ENCODE measurements at places on chromosomes 12 and 14.

DNA sequence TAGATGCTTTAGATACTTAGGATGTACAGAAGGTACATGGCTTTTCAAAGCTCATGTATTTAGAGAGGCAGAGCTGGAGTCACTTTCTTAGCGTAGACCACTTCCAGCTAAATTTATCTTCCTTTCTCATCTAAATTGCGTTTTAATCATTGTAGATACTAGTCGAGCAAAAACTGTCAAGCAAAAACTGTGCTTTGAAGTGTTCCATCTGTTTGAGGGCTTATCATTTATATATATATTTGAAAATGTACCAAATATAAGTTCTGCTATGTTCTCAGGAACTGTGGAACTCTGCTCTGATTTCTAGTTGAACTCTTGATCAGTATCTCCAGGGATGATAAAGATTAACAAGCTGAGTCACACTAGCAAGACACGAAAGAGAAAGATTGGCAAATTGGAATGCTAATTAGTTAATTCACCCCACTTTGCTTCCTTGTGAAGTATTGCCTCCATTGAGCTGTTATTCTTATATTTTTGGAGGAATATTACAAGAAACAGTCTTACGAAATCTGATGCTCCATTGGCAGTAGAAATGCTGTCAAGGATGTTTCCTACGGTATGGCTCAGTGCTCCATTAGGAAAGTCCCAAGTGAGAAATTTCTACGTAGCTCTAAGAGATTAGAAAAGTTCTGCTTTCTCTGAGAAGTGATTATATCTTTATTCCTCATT, 310.7 kb downstream of the AEBP2 start:
- DNase-seq = no peak

DNA sequence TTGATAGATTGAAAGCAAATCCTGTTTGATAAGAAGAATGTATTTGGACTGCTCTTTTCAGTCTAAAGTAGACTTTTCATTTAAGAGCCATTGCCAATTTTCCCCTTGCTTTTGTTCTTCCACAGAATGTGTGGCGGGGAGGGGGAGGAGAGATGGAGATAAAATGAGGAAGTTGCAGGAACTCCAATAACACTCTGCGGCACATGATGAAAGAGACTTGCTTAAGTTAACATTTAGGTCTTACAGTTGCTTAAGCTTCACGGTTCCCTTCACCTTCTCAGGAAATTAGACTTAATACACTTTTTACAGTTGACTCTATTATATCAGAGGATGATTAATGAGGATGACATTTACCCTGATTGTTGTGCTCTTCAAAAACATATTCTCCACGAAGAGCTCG, 537.3 kb downstream of the TMTC2 start:
- no peak for DNase-seq

- no peak for DNase-seq
Observed at GRCh38 chr14:19917955-19918518, 2.4 kb upstream of the OR4K5 start.

DNA sequence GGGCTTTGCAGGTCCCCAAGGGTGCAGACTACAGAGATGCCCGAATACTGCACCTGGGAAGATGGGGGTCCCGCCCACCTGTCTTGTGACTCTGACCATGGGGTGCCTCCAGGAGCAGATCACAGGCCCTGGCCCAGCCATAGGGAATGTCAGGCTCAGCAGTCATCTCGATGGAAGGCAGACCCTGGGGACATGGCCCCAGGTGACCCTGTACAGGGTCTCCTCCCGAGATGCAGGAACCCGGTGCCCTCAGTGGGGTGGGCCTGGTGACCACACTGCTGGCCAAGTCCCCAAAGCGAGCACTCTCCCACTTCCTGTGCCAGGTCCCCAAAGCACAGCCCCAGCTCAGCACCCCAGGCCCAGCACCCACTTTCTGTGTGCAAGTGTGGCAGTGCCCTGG, 903.7 kb upstream of the USP15 start:
- DNase-seq = no peak

- no peak for DNase-seq
Observed at GRCh38 chr12:588646-589045, 74.6 kb downstream of the NINJ2 start.

- DNase-seq = no peak
Observed at GRCh38 chr12:85946375-85946774, 72.3 kb downstream of the NTS start.

DNA sequence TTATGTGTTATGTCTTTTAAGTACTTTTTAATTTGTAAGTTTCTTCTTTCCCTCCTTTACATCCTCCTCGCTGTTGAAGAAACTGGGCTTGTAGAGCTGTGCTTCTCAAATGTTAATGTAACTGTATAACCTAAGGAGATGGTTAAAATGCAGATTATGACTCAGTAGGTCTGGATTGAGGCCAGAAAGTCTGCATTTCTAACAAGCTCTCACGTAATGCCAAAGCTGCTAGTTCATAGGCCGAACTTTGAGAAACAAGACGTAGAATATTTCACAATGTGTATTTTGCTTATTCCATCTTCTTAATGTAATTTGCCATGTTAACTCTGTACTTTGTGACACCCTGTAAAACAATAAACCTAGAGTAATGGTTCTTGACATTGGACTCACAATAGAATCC, 193.3 kb upstream of the SYT1 start:
- no peak for DNase-seq

GRCh38 chr14:96847451-96847850, 50.3 kb downstream of the VRK1 start:
- DNase-seq = no peak

DNA sequence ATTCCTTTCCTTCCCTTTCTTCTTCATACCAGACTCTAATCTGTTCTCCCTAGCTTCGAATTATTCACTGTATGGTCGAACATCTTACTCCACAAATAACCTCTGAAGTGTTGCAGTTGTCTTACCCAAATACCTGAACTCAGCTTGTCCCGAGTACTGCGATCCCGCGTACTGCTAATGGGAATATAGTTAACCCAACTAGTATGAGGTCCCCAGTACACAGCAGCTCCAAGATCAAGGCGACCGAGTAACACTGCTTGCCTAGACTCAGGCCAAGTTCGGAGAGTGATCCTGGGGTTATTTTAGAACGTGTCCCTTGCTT, 462 bp upstream of the ETNK1 start:
- DNase-seq = no peak

DNA sequence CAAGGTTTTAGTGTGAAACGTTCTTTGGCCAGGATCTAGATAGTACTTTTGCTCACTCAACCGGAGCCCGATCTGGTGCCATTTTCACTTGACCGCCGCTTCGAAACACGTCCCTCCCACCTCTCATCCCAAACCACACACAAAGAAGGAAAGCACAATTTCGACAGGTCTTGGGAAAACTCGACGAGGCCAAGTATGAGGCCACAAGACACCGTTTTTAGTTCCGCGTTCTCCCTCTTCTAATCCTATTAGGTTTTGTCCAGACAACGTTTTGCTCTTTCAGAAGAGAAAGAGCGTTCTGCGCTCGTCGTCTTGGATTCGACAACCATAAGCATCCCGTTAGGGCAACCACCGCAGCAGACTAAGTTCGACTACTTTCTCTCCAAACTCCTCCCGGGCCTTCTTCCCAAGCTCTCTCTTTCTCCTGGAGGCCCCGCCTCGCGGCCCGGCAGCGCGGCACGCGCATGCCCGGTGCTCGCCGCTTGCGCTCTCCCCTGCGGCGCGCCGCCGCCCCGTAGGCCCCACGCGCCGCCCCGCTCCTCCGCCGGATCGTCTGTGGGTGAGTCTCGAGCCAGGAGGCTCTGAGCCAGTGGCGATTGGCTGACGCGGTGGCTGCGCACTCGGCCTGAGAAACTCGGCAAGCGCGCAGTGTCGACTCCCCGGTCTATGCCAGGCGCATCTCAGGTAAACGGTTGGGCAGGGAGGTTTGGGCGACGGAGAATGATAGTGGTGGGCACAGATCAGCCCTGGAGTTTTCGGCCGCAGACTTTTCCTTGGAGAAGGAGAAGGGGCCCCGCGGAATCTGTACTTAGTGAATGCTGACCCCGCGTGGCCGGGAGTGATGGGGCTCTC, at the start of gene MIPOL1:
Gene MIPOL1 (plus strand): TSS at position 517 of the 852 bp plus-strand sequence. CDS start 49,952 bp downstream, outside the sequence.
- DNase-seq = no peak

DNA sequence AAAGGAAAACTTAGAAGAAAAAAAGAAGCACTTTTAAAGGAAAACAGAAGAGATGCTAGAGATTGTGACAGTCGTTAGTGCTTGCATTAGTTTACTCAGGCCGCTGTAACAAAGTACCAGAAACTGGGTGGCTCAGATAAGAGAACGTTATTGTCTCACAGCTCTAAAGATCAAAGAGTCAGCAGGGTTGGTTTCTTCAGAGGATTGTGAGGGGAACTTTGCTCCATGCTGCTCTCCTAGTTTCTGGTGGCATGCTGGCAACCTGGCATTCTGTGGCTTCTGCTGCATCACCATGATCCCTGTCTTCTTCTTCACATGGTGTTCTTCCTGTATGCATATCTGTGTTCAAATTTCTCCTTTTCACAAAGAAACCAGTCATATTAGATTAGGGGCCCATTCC, 119.4 kb upstream of the PLEKHA5 start:
- DNase-seq = no peak

GRCh38 chr12:12922191-12922616, 29.8 kb downstream of the GPRC5D start:
- DNase-seq = no peak

DNA sequence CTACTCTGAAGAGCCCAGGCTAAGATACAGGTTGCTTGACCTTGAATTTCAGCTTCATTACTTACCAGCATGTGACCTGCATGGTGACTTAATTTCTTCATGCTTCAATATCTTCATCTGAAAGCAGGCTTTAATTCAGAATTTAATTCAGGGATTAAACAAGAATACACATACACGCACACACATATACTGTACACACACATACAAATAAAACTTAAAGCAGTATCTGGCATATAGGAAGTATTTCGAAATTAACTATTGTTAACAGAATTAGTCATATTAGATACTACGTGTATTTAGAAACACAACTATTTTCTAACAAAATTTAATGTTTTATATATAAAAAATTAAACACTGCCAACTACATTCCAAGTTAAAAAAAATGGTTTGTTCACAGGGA, 640.3 kb downstream of the SLC6A15 start:
- no peak for DNase-seq

- peak; percentile 41 for DNase-seq
Observed at GRCh38 chr12:132560364-132560613, 50.1 kb downstream of the LRCOL1 start.

DNA sequence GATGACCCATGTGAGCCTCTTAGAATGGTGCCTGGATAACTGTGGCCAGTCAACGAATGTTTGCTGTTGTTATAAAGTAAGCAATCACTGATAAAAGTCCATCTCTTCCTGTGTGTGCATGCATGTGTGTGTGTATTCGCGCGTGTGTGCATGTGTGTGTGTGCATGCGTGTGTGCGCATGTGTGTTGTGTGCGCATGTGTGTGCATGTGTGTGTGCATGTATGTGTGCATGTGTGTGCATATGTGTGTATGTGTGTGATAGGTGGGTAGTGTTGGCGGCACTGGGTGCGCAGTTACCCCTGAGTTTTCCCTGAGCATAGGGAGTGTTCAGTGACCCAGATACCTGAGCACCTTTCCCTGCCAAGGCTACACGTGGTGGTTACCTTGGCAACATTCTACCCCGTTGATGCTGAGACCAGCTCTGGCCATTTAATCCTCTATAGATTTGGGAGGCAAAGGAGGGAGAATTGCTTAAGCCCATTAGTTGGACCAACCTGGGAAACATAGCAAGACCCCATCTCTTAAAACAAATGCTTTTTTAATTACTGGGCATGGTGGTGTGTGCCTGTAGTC, 137.8 kb downstream of the SLC15A4 start:
- no peak for DNase-seq

DNA sequence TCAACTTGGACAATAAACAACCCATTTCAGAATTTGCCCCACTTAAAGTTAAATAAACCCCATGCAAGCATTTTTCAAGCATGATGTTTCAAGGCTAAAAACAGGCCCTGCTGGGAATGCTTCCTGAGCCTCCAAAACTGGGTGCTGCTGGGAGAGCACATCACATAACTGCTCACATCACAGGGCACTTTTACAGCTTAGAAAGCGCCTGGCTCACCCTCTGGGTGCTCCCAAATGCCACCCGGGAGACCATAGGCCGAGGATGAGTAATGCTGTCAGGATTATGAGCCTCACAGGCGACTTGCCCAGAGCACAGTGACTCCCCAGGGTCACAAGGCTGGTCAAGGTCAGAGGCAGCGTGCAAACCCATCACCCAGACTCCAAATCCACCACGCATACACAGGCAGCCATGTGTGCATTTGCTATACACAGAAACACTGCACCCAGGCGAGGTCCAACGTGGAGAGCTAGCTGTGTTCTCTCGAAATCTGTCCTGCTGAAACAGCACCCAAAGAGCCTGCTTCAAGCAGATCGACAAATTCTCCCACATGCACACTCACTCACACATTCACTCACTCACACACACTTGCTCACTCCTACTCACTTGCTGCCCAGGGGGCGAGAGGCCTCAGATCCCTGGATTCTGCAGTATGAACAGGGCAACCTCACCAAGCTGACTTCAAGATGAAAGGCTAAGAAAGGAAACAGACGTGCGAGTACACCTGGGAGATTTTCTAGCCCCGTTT, 58.7 kb downstream of the ITPK1 start:
- DNase-seq = no peak

- no peak for DNase-seq
Observed at GRCh38 chr14:89025561-89026236, 201.2 kb downstream of the TTC8 start.

- DNase-seq = no peak
Observed at GRCh38 chr14:104852280-104852663, 12.8 kb upstream of the CEP170B start.

- DNase-seq = no peak
Observed at GRCh38 chr14:89813617-89814031, 140.9 kb downstream of the EFCAB11 start.

DNA sequence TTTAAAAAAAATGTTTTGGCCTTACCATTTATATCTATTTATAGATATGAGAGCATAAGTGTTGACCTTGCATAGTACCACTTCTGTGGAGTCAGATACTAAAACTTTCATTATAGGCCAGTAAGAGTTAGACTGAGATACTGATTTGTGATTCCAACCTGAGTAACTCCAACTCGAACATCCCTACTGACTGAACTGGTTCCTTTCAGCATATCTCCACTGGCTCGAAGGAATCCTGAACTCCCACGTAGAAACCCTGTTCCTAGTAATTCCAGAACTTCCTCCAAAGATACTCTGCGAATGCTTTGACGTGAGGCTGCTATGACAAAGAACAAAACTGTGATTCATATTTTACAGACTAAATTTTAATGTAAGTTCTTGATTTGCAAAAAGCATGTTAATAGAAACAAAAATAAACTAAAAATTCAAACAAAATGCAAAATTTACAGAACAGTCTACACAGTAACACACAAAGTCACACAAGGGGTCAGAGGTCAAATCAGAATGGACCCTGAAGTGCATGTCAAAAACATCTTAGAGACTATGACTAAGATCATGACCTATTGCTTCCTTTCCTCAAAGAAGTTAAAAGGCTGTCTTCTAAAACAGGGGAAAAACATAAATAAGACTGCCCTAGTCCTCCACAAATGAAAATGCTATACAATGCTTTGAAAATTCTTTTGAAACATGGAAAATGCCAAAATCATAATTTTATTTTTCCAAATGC, 31.5 kb downstream of the HEATR5A start:
- DNase-seq = no peak

- no peak for DNase-seq
Observed at GRCh38 chr14:90615517-90616060, 200.6 kb downstream of the TTC7B start.
